ENCODE measurements at places on chromosomes 2 and 18. TPM values are rescaled to one million over a fixed set of nuclear protein-coding genes. Genes with fewer than 3 reads are reported as not detected.

PRSS56 gene
- not detected for polyA plus RNA-seq

RAX gene
- polyA plus RNA-seq, result not detected

SERPINB3 gene
- 0.13 TPM for polyA plus RNA-seq

GRCh38 chr2:181312515-181312927 is 144.7 kb upstream of the ITGA4 start:
- DNase-seq, result no peak

DNA sequence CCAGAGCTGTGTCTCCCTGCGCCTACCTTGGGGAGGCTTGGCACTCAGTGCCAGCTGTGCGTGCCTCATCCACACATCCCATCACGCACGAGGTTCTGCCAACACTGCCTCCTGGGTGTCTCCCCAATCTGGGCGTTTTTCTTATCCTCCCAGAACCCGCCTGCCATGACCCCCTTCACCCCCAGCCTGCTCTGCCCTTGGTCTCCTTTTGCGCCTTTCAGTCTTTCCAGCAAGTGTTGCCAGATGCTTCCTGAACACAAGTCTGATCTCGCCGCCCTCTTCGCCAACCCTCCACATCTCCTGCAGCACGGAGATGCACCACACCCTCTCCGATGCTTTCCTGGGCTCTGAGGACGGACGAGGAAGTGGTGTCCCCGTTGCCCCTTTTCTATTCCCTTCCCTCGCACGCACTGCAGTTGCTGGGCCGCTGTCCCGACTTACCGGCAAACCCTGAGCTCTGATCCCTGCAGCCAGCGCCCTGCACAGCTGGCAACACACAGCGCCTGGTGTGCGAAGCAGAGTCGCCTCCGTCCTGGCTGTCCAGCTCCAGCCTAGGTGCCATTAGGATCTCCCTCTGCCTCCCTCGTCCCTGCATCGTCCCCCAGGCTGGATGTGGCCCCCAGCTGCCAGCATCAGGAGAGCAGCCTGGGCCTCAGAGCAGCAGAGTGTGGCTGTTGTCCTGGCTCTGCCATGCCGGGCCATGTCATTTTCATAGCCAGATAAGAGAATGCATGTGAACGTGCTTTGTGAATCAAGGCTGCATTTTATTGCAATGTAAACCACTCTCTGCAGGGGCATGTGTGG is 22.6 kb upstream of the ALLC start:
- DNase-seq, result no peak

- peak; percentile 70 for DNase-seq
Observed at GRCh38 chr2:177604271-177605065, 211.9 kb downstream of the AGPS start.

GRCh38 chr2:27262379-27263286 is at the start of gene SLC30A3:
Gene SLC30A3 (minus strand): TSS chr2:27263047. CDS start chr2:27262906, 141 bp downstream.
- DNase-seq, result no peak
